ENCODE measurements at places on chromosomes 11 and 22.

GRCh38 chr11:128476049-128476448 is 111.3 kb downstream of the ETS1 start:
- DNase-seq = no peak

DNA sequence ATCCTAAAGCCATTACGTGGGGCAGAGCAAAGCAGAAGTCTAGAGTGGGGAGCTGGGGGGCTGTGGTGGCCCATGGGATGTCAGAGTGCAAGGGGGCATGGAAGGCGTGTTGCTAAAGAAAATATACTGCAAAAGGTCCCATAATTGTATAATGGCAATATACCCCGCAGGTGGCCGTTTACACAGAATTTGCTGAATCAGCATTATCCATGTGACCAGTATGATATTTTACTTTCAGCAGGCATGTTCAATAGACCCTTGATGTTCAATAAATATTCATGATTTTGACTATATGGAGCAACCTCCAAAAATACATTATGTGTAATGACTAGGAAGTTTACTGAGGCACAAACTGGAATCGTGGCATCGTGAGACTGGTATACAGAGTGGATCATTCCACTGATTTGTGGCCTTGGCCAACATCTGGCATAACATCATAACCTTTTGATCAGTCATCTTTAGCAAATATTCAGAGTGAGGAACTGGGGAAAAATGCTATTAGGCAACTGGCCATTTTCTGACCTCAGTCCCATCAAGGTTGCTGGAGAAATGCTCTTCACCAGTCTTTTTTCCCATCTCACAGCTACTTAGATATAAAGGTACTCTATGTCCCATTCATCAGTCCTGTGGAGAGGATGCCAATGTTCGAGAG is 29.3 kb upstream of the PPP2R1B start:
- no peak for DNase-seq

- DNase-seq = no peak
These were observed 50.3 kb upstream of the EHF start for GRCh38 chr11:34570584-34570983.

DNA sequence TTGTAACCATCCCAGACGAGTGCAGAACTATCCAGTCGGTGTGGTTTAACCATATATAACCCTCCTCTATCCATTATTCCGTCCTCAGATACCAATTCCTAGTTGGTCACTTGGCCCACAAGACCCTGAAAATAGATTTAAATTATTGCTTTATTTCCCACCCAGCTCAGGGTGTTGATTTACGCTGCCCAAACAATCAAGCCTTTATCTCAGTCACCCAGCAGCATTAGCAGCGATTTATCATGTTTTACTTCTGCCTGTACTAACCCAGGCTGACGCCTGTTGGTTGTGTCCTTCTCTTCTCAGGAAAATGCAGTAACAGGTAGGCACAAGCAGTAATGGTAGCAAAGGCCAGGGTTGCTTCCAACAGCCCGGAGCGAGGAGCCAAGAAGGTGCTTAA is 81.2 kb downstream of the DSCAML1 start:
- no peak for DNase-seq

DNA sequence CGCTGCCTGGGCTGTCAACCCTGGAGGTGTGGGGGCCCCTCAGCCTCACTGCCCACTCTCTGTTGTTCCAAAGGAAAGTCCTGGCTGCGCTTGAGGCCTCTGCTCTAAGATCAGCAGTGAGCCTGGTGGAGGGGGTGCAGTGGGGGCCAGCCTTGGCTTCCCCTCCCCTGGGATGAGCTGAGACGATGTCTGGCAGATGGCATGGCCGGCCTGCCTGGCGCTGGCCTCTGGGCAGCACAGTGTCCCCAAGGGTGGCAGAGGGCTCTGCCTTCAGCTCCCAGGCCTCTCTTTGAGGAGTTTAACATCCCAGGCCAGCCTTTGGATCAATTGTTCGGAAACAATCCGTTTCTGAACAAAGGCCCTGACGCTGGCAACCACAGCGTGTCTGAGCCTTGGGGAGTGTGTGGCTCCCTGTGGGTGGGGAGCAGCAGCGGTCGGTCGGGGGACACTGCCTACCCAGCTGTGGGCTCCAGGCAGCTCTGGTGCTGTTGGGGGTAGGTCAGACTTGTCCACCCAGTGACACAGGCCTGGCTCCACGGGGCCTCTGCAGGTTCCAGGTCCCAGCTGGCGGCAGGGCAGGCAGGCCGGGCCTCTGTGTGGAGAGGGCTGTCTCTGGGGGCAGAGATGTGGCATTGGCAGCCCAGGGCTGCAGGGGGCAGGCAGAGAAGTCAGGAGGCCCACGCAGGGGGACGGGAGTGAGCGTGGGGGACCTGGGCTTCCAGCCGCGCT is 12.1 kb downstream of the TSPAN4 start:
- DNase-seq = no peak

DNA sequence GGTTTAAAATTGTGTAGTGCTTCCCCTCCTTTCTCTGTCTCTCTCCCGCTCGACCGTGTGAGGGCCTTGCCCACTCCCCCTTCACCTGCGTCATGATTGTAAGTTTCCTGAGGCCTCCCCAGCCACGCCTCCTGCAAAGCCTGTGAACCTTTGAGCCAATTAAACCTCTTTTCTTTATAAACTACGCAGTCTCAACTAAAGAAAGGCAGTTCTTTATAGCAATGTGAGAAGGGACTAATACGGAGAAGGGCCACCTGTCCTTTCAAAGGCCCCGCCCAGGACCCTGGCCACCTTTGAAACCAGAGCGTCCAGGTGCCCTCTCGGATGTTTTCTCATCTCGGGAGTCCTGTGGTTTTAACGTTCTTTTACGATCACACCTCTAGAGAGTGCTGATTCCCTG is 741.5 kb downstream of the BRD1 start:
- DNase-seq = no peak

DNA sequence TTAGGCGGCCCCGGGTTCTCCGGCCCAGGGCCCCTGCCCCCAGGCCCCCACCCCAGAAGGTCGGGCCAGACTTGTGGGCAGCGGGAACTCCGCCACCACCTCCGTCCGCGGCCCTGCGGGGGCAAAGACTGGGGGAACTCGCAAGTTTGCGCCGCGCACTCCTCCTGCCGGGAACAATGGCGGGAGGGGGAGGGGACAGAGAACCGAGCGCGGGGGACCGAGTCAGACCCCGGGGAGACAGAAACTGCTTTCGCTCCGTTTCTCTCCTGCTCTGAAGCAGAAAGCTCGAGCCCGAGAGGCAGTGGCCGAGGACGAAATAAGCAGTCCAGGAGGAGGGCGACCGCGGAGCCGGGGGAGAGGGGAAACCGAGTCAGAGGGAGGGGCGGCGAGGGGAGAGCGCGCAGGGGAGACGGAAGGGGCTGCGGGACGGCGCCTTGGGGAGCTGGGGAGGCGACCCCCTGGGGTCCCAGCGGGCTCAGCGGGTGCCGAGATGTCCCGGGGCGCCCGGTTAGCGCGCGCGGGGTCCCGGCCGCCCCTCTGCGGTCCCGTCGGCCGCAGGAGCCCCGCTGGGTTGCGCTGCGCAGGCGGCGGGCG is 555 bp downstream of the TP53I11 start:
- peak; percentile 54 for DNase-seq

DNA sequence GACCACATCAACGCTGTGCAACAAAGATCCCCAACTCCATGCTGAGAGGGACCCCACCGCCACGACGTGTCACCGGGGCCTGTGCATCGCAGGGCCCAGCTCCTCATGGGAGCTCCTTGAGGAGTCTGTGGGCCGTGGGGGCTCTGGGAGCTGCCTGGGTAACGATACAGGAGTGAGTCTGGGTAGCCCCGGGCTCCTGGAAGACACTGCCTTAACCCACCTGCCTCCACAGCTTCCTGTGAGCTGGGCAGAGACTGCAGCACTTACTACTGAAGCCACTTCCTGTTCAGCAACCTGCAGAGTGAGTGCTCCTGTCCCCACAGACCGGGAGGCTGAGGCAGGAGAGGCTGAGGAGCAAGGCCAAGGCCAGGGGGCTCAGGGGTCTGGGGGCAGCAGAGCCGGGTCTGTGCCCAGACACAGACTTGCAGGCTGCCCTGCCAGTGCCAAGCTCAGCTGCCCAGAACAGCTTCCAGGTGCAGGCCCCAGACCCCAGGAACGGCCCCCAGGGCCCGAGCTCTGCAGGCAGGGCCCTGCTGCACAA is 226.7 kb downstream of the BRD1 start:
- DNase-seq = no peak

- no peak for DNase-seq
These were observed 29.3 kb downstream of the DMC1 start for GRCh38 chr22:38540701-38541100.

- DNase-seq = no peak
These were observed 143.3 kb upstream of the MTNR1B start for GRCh38 chr11:92826136-92826535.

DNA sequence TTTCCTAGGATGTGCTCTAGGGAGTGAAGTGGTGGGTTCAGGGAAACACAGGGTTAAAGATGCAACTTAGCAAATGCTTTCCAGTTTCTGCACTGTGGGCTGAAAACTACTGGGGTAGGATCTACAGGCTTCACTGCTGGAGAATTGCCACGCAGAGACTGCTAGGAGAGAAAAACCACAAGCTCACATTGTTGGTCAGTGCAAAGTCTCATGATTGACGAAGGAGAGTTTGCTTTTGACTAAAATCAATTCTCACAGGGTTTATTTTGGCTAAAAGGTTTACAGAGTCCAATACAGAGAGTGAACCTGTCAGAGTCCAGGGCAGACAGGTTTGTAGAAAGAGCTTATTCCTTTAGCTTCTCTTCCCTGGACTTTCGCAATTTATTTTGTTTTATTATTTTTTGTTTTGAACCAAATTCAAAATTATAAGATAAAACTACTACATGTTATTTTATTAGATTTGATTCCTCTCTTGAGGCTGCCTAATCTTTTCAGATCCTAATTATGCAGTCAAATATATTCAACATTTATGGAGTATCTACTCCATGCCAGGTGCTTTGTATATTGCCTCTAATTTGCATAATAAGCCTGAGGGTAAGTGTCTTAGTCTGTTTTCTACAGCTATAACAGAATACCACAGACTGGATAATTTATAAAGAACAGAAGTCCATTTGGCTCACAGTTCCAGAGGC is 64.7 kb downstream of the MTNR1B start:
- DNase-seq = no peak

DNA sequence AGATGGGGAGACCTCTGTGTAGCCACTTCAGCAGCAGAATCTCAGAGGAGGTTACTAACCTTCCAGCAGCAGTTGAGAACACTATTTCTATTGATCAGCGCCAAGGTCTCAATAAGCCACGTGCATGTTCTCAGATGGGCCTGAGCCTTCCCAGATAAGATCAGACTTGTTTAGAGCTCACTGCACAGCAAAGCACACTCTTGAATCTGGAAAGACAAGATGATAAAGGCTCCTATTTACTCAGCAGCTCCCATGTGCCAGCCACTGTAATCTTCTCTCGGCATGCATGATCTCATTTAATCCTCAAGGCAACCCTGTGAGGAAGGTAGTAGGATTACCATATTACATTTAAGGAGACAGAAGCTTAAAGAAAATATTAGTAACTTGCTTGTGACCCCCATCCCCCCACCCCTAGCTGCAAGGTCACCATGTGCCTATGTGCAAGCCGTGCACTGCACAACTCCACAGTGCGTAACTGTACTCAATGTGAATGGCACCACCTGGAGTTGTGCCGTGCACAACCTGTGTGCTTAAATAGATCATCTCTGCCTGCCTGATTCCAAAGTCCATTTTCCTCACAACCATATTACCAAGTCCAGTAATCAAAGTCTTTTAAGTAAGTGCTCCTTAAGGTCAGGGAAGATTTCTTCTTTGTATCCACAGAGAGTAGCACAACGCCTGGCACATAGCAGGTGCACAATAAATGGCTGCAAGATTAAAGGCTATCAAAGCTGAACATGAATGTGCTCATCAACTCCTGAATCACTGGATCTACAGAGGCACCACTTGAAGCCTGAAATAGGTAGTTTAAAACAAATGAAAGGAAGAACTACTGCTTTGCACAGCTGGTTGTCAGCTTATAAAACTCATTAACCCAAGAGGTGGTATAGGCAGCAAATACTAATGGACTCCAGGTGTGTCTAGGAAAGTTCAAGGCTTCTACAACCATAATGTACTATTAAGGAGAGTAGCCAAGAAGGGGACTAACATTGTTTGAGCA is 293.8 kb downstream of the BUD13 start:
- DNase-seq = no peak

DNA sequence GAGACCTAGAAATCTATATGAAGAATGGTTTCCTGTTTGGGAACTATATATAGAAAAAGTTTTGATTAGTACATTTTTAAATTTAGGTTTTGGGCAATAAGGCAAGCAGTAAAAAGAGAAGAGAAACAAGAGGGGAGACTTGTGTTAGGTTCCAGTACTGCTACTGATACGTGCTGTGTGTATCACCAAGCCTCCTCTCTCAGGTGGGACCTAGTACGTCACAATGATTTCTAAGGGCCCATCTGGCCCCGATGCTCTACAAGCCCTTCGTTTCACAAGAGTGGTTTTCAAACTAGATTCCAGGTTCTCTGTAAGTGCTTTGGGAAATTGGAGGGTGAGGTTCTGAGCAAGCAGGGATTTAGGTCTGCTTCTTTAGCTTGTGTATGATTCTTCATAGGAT is 39.2 kb downstream of the USP35 start:
- DNase-seq = no peak

- no peak for DNase-seq
These were observed 45.5 kb upstream of the CRYBB3 start for GRCh38 chr22:25153961-25154666.

GRCh38 chr11:119666463-119667131 is 62.4 kb downstream of the NECTIN1 start:
- peak; percentile 64 for DNase-seq

DNA sequence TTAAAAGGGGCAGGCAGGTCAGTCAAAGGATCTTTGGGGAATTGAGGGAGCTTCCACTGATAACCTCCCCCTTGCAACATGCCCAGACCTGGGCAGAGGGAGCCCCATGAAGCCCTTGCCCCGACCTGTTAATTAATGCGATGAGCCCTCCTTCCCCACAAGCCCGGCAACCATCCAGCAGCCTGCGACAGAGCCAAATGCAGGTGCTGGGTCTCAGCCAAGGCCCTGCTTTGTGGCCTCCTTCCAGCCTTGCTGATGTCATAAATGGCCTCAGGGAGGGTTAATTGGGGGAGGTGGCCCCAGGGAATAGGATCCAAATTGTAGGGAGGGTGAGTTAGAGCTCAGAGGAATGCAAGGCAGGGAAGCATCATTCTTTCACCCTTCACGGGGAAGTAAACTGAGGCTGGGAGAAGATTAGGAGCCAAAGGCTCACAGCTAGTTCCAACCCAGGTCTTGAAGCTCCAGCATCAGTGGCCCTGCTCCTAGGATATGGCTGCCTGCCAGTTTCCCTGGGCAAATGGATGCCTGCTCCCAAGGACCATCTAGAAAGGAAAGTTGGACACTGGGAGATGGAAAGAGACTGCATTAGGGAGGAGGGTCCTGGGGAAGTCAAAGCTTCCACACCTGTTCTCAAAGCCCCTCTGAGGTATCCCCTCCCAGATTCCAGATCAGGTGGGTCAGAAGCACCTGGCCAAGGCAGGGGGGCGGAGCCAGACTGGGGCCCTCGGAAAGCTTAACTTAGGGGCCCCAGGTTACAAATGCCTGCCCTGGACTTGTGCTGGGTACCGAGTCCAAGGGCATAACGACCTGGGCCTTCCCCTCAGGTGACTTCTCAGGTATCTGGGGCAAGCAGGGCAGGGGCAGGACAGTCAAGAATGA is 34.1 kb downstream of the LMO1 start:
- DNase-seq = no peak
